ENCODE measurements at places on chromosomes 7 and 10.

DNA sequence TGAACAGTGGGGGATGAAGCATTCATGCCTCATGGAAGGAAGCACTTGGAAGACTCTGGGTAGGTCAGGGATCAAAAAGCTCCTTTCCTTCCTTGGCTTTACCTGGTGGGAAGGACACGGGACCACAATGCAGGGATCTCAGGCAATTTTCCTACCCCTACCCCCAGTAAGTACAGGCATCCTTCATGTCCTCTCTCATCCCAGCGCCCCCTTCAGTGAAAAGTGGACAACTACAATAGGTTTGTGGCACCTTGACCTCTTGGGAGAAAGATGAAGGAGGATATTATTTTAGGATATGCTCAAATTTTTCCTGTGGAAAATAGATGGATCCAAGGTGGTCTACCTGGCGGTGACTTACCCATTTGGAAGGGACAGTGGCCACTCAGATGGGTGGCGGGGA is 16.5 kb downstream of the AFAP1L2 start:
- no peak for DNase-seq

DNA sequence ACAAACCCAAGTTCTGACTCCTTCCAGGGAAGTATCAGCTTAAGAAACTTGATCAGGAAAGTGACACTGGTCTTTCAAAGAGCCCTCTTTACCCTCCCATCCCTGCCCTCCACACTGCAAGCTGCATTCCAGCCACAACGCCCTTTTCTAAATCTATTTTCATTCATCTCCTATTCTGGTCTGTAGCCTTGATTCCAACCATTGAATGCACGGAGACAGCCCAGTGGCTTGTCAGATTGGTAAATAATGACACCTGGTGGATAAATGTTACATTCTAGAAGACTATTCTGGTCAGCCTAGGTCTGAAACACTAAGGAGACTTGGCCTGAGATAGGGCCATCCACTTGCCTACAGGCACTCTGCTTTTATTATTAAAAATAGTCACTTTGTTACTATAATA is 20.9 kb downstream of the MORN4 start:
- DNase-seq = no peak

DNA sequence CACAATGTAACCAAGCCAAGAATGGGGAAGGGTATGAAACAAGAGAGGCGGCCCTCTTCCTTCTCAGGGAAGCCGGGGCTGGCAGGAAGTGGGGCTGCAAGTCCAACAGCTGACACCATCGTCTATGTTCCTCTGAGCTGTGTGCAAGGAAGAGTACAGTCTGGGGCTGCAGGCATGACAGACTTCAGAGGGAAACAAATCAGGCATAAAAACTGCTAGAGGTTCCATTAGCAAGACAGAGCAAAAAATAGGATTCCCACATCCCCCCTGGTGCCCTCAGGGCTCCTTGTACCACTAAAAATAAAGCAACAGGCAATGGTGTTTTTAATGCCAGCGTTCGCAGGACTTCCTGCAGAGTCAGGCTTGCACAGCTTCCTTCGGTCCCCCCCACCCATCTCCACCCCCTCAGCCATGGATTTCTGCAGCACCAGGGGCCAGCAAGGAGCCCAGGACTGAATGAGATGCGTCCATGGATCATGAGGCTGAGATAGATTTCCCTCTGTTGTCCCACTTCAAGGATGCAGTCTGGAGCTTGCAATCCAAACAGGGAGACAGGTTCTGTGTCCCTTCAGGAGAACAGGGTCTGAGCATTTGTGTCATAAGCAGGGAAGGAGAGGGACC is 34.6 kb downstream of the KCNMA1 start:
- no peak for DNase-seq

- DNase-seq = no peak
These were observed 37.6 kb downstream of the MCU start for GRCh38 chr10:72729528-72729927.

DNA sequence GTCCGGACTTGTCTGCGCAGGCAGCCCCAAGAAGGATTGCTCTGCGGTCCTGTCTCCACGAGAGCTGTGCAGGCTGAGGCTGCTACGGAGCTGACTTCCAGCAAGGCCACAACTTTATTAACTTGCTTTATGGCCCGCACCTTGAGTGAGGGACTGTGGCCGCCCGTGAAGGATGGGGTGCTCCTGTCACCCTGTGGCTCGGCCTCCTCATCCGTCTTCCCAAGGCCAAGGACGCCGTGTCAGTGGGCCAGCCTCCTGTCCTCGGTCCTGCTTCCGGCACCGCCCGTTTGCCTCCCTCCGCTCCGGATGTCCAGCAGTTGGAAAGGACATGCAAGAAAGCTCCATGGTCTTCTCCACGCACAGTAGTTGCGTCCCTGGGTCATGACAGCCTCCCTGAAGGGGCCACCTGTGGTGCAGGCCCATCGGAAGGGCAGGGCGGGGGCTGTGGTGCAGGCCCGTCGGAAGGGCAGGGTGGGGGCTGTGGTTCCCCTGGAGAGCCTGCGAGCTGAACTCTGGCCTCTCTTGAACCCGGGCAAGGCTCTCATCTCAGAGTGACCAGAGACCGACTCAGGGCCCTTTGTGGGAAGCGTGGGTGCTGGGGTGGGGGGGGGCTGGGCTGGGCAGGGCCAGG is 87.1 kb downstream of the NKX6-2 start:
- no peak for DNase-seq

Data from frontal cortex (tissue), 4 donors.